ENCODE measurements at places on chromosomes 5 and 9. TPM values are rescaled to one million over a fixed set of nuclear protein-coding genes. Genes with fewer than 3 reads are reported as not detected.

GRCh38 chr5:84163671-84164070 lies 221.0 kb downstream of the EDIL3 start:
- H3K36me3 ChIP-seq = no peaks in the 10 kb centered on the region
- DNase-seq = no peak
- H3K4me3 ChIP-seq = no peak overlapping the region
- H3K4me1 ChIP-seq = no peaks in the 10 kb centered on the region
- no peaks in the 10 kb centered on the region for H3K27me3 ChIP-seq

DNA sequence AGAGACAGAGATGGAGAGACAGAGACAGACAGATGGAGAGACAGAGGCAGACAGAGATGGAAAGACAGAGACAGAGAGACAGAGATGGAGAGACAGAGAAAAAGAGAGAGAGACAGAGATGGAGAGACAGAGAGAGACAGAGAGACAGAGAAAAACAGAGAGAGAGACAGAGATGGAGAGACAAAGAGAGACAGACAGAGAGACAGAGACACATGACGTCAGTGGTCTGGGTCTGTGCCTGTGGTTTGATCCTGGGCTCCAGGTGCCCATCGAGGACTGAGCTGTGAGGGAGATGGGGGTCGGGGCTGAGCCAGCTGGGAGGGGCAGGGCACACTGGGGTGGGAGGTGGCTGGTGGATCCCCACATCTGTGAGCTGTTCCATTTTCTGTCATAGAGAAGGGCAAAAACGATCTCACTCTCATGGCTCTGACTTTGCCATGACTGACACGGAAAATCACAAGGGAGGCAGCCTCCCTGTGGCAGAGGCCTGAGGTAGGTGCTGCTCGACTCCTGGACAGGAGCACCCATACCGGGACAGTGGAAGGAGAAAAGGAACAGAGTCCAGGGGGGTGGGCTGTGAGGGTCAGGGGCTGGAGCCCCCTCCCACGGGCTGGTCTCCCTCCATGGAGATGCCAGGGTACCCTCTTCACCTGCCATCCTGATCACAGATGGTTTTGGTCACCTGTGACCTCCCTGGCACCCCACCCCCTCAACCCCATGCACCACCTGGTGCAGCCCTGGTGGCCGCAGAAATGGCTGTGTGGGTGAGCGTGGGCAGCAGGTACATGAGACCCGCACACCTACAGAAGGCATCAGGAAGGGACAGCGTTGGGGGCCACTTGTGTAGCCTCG lies 28.8 kb downstream of the GLT6D1 start:
- no peak for DNase-seq
- H3K27ac ChIP-seq = no peak overlapping the region
- no peaks in the 10 kb centered on the region for H3K27me3 ChIP-seq
- no peak overlapping the region for H3K4me3 ChIP-seq
- H3K36me3 ChIP-seq = no peaks in the 10 kb centered on the region

- peaks cover 26% of the 10 kb centered on the region for H3K36me3 ChIP-seq
- peak overlapping the region; percentile 99 for H3K27ac ChIP-seq
- H3K27me3 ChIP-seq = peaks cover 2% of the 10 kb centered on the region
- DNase-seq = no peak
- H3K4me1 ChIP-seq = peaks cover 12% of the 10 kb centered on the region
Observed at GRCh38 chr9:131125038-131125287, 423 bp upstream of the NUP214 start.

DNA sequence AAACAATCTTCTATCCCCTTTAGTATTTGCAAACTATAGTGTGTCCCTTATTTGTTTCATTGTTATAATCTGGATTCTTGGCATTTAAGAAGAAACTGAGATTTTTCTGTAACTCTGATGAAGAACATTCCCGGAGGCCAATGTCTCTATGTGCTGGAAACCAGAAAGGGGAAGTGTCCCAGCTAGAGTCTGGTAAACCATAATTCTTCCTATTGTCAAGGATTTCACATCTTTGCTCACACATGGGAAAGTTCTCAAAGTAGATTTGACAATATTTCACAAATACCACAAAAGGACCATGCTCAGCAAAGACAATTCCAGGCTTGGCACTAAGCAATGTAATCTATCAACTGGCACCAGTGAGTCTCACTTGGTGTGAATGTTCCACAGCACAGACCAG lies 146.8 kb downstream of the MUSK start:
- H3K27ac ChIP-seq = no peak overlapping the region
- no peaks in the 10 kb centered on the region for H3K27me3 ChIP-seq
- H3K36me3 ChIP-seq = no peaks in the 10 kb centered on the region
- H3K4me1 ChIP-seq = no peaks in the 10 kb centered on the region

GRCh38 chr9:129392093-129392541 lies 214.1 kb upstream of the IER5L start:
- no peaks in the 10 kb centered on the region for H3K4me1 ChIP-seq
- DNase-seq = no peak
- H3K27me3 ChIP-seq = no peaks in the 10 kb centered on the region
- H3K27ac ChIP-seq = no peak overlapping the region
- no peaks in the 10 kb centered on the region for H3K36me3 ChIP-seq

DNA sequence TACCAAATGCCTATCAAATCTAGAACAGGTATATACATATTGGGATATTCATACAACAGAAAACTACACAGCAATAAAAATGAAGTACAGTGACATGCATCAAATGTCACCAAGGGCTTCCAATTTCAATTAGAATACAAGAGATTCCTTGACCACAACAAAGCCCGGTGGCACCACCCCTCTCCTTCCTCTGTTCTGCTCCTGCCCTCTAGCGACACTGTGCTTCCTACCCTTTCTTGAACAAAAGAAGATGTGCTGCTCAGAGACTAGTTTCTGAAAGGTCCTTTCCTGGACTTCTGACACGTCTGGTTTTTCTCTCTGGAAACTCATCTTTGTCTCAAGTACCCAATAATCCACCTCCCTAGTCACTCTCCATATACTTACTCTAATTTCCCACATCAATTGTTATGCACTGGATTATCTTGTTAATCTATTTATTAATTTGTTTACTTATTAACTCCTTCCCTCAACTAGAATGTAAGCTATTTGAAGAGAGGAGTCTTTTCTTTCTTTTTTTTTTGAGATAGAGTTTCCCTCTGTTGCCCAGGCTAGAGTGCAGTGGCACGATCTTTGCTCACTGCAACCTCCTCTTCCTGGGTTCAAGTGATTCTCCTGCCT lies 70.4 kb upstream of the CTSV start:
- no peak overlapping the region for H3K27ac ChIP-seq
- H3K4me1 ChIP-seq = no peaks in the 10 kb centered on the region
- no peak overlapping the region for H3K4me3 ChIP-seq
- H3K36me3 ChIP-seq = no peaks in the 10 kb centered on the region

DNA sequence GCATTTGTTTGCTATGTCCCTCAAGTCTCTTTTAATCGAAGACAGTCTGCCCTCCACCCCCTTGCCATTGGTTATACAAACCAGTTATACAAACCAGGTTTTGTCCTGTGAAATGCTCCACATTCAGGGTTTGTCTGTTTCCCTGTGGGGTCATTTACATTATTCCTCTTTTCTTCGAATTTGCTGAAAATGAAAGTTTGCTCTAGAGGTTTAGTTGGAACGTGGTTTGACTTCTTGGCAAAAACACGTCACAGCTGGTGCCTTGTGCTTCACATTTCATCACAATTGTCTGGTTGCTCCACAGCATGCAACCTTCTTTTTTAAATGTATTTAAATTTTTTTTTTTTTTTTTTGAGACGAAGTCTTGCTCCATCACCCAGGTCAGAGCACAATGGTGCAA lies 4.2 kb upstream of the HAVCR2 start:
- no peak for DNase-seq
- peaks cover 17% of the 10 kb centered on the region for H3K4me1 ChIP-seq
- no peaks in the 10 kb centered on the region for H3K27me3 ChIP-seq
- no peak overlapping the region for H3K27ac ChIP-seq
- H3K36me3 ChIP-seq = no peaks in the 10 kb centered on the region

DNA sequence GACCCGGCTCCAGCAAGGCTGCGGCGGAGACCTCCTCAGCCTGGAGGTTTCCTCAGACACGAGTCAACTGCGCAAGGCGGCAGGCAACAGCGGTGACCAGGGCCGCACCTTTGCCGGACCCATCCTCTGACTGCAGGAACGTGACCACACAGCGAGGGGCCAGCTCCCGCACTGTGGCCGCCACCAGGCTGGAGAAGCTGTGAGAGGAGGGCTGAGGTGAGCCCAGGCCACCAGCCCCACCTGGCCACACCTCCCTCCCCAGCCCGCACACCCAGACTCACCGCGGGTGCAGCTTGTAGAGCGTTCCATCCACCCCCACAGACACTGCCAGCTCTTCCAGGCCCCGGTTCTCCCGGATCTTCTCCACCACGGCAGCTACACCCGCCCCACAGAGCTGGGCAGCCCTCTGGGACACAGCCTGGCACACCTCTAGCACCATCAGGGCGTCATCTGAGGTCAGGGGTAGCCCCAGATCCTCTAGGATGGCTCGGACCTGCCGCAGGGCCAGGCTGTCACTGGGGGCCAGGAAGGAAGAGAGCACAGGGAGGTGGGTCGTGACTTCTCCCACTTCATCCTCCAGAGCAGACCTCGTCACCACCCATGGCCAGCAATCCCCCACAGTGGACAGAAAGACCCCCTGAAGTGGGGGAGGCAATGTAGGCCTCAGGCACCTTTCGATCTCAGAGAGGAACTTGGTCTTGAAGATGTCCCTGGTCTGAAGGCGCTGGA lies 18.0 kb downstream of the HK3 start:
- no peaks in the 10 kb centered on the region for H3K36me3 ChIP-seq
- H3K4me3 ChIP-seq = no peak overlapping the region
- no peaks in the 10 kb centered on the region for H3K27me3 ChIP-seq

- H3K4me3 ChIP-seq = no peak overlapping the region
- H3K27ac ChIP-seq = no peak overlapping the region
Observed at GRCh38 chr5:76867827-76868693, 18.2 kb downstream of the S100Z start.

- H3K36me3 ChIP-seq = no peaks in the 10 kb centered on the region
- H3K27me3 ChIP-seq = no peaks in the 10 kb centered on the region
Observed at GRCh38 chr9:38186404-38187115, 117.5 kb upstream of the SHB start.

- no peak overlapping the region for H3K27ac ChIP-seq
- no peaks in the 10 kb centered on the region for H3K27me3 ChIP-seq
- H3K4me1 ChIP-seq = no peaks in the 10 kb centered on the region
- no peak overlapping the region for H3K4me3 ChIP-seq
- no peak for DNase-seq
- H3K36me3 ChIP-seq = peaks cover 25% of the 10 kb centered on the region
Observed at GRCh38 chr5:134825212-134825611, 20.6 kb upstream of the C5orf24 start.

GRCh38 chr5:9512457-9512856 lies 33.4 kb downstream of the SEMA5A start:
- H3K4me1 ChIP-seq = no peaks in the 10 kb centered on the region
- H3K27ac ChIP-seq = no peak overlapping the region
- H3K4me3 ChIP-seq = no peak overlapping the region
- DNase-seq = no peak
- H3K36me3 ChIP-seq = no peaks in the 10 kb centered on the region

DNA sequence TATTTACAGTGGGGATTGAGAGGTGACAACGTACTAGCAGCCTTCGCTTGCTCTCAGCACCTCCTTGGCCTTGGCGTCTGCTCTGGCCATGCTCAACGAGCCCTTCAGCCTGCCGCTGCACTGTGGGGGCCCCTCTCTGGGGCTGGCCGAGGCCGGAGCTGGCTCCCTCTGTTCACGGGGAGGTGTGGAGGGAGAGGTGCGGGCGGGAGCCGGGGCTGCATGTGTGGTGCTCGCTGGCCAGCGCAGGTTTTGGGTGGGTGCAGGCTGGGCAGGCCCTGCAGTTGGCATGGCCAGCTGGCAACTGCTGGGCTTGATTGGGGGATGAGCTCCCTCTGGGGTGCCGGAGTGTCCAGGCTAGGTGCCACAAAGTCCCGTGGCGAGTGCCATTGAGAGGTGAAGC lies 5.8 kb upstream of the DMRTA1 start:
- no peaks in the 10 kb centered on the region for H3K36me3 ChIP-seq
- no peaks in the 10 kb centered on the region for H3K27me3 ChIP-seq
- H3K4me3 ChIP-seq = no peak overlapping the region

DNA sequence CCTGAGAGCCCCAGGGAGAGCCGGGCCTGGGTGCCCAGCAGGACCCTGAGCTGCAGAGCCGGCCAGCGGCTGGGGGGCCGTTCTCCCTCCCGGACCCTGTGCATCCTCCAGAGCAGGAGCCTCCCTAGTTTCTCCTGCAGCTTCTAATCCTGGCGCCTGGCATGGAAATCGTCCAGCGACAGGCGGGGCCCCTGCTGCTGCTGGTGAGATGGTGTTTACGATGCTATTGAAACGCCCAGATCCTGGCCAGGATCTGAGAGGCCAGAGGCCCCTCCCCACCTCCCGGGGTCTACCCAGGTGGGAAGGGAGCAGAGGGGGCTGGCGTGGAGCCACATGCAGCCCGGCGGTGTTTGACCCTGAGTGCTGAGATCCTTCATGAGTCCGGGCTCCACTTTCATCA lies 38.2 kb upstream of the CEP72 start:
- no peak overlapping the region for H3K4me3 ChIP-seq
- DNase-seq = no peak
- no peak overlapping the region for H3K27ac ChIP-seq
- no peaks in the 10 kb centered on the region for H3K4me1 ChIP-seq
- no peaks in the 10 kb centered on the region for H3K36me3 ChIP-seq
- H3K27me3 ChIP-seq = peaks cover 4% of the 10 kb centered on the region

DNA sequence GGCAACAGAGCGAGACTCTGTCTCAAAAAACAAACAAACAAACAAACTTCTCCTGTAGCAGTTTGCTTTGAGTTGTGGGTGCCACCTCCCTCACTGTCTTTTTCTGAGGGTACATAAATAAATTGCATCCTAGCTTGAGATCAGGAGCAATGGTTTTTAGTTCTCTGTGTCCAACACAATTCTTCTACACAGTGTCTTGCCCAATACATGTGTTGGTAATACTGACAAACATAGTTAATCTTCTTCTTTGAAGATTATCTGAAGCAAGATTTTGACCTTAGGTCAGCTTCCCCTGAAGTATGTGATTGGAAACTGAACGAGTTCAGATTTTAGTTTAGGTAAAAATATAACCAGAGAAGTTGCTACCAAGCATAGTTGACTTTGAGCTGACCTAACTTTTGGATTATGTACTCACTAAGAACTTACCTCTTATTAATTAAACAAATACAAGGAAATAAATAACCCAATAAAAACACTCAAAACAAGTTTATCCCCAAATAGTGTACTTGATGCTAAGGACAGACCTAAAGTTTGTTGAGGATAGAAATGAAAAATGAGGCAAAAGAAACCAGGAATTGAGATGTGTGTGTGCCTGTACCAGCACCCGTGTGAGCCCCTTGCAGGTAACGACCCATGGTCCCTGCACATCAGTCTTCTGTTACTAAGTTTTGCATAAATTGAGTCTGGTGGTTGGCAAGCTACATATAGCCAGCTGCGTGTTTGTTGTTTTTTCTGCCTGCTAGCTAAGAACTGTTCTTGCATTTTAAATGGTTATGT lies 16.2 kb downstream of the TJP2 start:
- no peaks in the 10 kb centered on the region for H3K36me3 ChIP-seq
- no peak overlapping the region for H3K4me3 ChIP-seq
- no peaks in the 10 kb centered on the region for H3K27me3 ChIP-seq
- H3K4me1 ChIP-seq = no peaks in the 10 kb centered on the region
- no peak overlapping the region for H3K27ac ChIP-seq
- no peak for DNase-seq

The SPATA31D4 gene
- total RNA-seq = not detected

The PCDHGB3 gene
- 0.28 TPM for total RNA-seq

The SLC25A48 gene
- total RNA-seq = not detected

The PAEP gene
- not detected for total RNA-seq

The PCDHGA2 gene
- not detected for total RNA-seq

The ZNF300 gene
- 0.58 TPM for total RNA-seq

The NOXA1 gene
- total RNA-seq = 0.74 TPM

The SAPCD2 gene
- 11.5 TPM for total RNA-seq

The SPAG8 gene
- 0.98 TPM for total RNA-seq

The HEMGN gene
- total RNA-seq = 0.66 TPM

The IFNA6 gene
- total RNA-seq = not detected

The APBA1 gene
- 0.13 TPM for total RNA-seq

Measured in CD8-positive, alpha-beta memory T cell (primary cell).